ENCODE measurements at places on chromosomes 3 and 15.

- no peak for DNase-seq
Measured at GRCh38 chr15:85073556-85074194, 92.0 kb downstream of the PDE8A start.

- no peak for DNase-seq
Measured at GRCh38 chr15:92336419-92336987, 57.2 kb upstream of the ST8SIA2 start.

- no peak for DNase-seq
Measured at GRCh38 chr15:76684002-76684401, 221.1 kb downstream of the SCAPER start.

DNA sequence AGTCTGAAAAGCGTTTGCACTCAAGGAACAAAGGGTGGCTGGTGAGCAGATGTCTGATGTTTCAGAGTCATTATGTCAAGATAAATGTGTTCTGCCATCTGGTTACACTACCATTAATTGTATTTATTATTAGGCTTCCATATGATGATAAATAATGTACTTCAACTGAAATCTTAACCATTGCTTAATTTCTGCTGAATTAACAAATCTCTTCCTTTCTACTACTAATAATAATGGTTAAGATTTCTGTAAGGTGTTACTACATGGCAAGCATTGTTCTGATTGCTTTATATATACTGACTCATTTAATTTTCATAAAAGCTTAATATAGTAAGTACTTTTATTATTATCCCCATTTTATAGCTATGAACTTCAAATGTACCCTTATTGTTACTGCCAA lies 68.4 kb upstream of the GALNT15 start:
- DNase-seq = no peak

DNA sequence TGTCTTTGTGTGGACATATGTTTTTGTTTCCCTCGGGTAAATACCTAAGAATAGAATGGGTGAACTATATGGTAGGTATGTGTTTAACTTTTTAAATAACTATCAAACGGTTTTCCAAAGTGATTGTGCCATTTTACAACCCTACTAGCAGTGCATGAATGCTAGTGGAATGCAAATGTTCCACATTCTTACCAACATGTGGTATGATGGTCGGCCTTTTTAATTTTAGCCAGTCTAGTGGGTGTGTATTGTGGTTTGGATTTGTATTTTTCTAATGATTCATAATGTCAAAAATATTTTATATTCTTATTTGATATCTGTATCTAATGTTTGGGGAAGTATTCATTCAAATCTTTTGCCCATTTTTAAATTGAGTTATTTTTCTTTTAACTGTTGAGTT lies 68.2 kb upstream of the SMAD3 start:
- DNase-seq = no peak

- DNase-seq = no peak
Measured at GRCh38 chr3:146072061-146072460, 88.9 kb downstream of the PLOD2 start.

- DNase-seq = no peak
Measured at GRCh38 chr3:19392150-19392549, 243.8 kb downstream of the KCNH8 start.

DNA sequence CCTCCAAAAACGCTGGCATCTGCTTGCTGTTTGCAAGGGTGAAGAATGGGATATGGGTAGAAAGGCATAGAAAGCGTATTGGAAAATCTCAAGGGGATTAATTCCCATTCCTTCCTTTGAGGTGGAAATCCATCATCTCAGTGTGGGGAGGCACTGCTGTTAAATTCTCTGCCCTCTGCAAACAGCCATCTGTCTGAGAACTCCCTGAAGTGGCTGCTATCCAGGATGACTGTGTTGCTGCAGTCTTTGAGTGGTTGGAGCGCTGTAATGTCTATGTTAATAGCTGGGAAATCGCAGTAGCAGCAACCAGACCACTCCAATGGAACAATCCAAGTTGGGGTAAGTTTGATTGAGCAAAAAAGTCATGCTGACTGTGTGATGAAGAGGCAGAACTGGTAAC lies 625.9 kb downstream of the NLGN1 start:
- DNase-seq = no peak

- DNase-seq = no peak
Measured at GRCh38 chr15:74035121-74036017, 40.9 kb downstream of the PML start.

DNA sequence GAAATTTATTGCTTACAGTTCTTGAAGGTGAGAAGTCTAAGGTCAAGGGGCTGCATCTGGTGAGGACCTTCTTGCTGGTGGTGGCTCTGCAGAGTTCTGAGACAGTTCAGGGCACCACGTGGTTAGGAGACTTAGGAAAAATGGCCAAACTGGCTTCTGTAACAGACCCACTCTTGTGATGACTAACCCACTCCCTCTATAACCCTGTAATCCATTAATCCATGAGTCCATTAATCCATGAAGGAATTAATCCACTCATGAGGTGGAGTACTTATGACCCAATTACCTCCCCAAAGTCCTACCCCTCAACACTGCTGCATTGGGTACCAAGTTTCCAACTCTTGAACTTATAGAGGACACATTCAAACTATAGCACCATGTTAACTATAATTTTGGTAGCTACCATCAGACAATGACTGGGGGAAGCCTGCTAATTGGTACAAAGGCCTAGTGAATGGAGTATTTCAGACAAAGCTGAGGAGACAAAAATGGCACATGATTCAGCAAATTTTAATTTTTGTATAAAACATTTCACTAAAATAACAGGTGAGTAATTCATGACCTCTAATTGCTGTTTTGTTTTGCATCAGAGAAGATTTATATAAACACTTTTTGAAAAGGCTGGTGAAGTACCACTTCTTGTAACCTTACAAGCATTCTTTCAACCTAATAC lies 374.1 kb upstream of the TBL1XR1 start:
- no peak for DNase-seq

GRCh38 chr15:27646531-27646930 lies 452.6 kb downstream of the OCA2 start:
- DNase-seq = no peak

DNA sequence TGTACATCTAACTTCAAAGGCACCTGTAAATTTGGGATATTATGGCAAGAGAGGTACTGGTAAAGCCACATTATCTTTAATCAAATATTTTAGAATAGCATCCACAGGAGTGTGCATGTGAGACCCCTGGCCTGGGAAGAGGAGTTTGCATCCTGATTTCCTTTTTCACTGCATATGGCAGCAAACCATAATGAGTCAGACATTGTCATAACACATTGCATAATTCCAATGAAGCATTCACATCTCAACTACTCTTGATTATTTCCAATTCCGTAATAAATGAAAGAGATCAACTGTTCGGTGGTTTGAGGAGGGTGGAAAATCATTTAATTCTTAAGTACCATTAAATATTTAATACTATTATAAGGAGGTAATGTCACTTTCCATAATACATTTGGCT lies 215.0 kb downstream of the MECOM start:
- DNase-seq = no peak

- no peak for DNase-seq
Measured at GRCh38 chr3:70702132-70702531, 389.7 kb upstream of the MDFIC2 start.

- no peak for DNase-seq
Measured at GRCh38 chr3:184235381-184236032, 6.1 kb downstream of the VWA5B2 start.

DNA sequence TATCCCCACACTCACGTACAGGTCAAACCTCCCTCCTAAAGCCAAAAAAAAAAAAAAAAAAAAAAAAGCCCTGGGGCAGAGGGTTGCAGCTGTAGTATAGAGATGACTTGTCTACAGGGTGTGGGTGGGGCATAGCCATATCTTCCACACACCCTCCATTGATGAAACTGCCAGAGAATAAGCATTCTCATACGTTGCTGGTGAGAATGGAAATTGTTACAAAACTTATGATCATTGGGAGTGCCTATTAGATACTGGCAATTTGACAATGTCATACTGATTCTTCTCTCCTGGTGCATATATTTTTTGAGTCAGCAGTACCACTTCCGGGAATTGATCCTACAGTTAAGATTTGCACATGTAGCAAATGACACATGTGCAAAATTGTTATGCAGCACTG lies 11.0 kb upstream of the CTNNB1 start:
- no peak for DNase-seq

Measured in foreskin melanocyte (primary cell).